GM06990 (cell line): ENCODE measurements at places on chromosomes 3 and 15.
A peak's percentile ranks its signal among the peaks of the same experiment; 100 is the strongest.

GRCh38 chr3:45043728-45044299, 17.7 kb downstream of the CLEC3B start:
- DNase-seq: no peak

GRCh38 chr3:53843195-53844177, 2.7 kb downstream of the CHDH start:
- DNase-seq: peak; percentile 62

GRCh38 chr3:176789947-176790346, 407.3 kb downstream of the TBL1XR1 start:
- DNase-seq: no peak

GRCh38 chr3:1139071-1139470, 46.2 kb downstream of the CNTN6 start:
- DNase-seq: no peak

DNA sequence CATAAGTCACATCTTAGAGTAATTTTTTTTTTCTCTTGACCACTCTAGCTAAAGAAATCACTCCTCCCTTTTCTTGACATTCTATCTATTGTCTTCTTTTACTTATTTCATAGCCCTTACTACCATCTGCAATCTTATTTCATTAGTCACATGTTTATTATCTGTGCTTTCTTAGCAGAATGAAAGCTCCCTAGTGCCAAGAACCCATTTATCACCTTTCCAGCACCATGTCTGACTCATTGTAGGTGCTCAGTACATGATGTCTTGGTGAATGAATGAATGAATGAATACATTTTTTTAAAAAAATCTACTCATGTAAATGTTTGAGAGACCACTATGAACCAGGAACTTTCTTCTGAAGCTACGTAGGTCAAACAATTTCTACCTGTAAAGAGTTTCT, 157.2 kb downstream of the CADPS start:
- no peak for DNase-seq
